ENCODE measurements at places on chromosomes 1 and 21.

- DNase-seq, result no peak
These were observed 157.6 kb downstream of the PGBD5 start for GRCh38 chr1:230268371-230269170.

DNA sequence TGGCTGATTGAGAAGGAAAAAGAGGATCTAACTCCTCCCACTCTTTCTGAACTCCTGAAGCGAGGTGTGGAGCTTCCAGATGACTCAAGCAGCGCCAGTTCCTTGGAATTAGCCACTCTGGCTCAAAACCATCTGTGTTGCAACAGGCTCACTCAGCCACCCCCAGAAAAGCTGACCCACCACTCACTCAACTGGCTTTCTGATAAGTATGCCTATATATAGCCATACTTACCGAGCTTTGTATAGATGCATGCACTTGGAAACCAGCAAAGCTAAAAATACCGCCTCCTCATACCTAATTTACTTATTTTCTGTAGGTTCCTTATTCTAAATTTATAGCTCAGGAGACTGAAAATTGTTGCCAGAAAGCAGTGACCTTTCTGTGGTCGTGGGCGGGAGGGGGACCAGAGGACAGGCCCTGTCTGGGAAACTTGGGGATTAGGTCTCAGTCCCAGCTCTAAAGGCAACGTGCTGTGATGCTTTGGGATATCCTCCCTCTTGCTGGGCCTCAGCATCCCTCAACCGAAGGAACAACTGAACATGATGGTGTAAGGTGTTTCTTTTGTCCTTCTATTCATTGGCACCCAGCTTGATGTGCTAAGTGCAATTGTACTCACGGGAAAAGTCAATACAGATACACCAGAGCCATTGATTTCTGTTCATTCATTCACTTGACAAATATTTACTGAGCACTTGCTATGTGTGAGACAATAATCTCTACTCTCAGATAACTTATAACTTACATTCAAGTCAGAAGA is 65.7 kb downstream of the NENF start:
- no peak for DNase-seq

GRCh38 chr1:236027104-236027503 is 37.8 kb downstream of the NID1 start:
- DNase-seq, result no peak

GRCh38 chr1:1899967-1900327 is 9.1 kb upstream of the GNB1 start:
- DNase-seq, result no peak

GRCh38 chr1:24975391-24975790 is 45.3 kb upstream of the RUNX3 start:
- DNase-seq, result no peak

Data from T-helper 9 cell (primary cell).